Anterior cingulate cortex (tissue), 58 donors: ENCODE measurements at places on chromosomes 6 and 20.
A peak's percentile ranks its signal among the peaks of the same experiment; 100 is the strongest.

- peak; percentile 46 for DNase-seq
Measured at GRCh38 chr6:108114841-108115597, 40.5 kb upstream of the OSTM1 start.

GRCh38 chr6:144094731-144095133 is 641 bp downstream of the SF3B5 start:
- DNase-seq, result no peak

DNA sequence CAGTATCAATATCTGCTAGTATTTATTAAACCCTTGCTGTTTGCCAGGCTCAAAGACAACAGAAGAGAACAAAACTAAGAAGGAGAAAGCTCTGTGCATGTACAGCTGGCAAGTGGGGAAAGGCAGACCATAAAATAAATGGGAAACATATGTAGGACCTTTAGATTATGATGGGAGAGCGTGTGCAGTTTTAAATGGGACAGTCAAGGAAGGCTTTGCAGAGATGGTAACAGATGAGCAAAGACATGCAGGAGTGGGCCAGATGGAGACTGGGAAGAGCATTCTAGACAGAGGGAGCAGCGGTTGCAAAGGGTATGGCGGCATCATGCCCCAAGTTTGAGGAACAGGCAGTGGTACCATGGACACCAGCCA is 260.0 kb downstream of the NRN1 start:
- DNase-seq, result no peak

DNA sequence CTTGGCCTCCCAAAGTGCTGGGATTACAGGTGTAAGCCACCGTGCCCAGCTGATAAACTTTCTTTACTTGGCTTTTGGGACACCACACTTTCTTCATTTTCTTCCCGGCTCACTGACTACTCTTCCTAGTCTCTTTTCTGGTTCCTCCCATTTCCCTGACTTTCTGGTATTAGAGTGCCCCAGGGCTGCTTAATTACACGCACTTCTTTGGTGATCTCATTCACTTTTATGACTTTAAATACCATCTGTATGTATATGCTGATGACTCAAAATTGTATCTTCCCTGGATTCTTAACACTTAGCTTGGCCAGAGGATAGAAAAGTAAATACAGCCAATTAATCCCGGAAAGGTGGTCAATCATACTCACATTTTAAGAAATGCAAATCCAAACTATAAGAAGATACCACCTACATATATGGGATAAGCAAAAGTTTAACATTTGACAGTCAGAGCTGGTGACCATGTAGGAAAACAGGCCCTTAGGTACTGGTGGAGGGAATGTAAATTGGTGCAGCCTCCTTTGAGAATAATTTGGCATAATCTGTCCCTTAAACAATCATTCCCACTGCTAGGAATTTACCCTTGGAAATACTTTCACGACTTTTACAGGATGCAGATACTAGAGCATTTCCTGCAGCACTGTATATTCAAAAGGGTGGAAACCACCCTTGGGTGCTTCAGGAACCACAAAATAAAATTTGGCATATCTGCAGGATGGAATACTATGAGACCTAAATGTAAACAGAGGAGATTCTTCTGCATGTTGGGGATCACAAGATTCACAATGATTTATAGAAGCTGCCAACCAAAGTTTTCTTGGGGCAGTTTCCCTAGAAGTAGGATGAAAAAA is 9.4 kb upstream of the NANP start:
- DNase-seq, result no peak

GRCh38 chr6:35831257-35832007 is 26.3 kb downstream of the LHFPL5 start:
- DNase-seq, result no peak

DNA sequence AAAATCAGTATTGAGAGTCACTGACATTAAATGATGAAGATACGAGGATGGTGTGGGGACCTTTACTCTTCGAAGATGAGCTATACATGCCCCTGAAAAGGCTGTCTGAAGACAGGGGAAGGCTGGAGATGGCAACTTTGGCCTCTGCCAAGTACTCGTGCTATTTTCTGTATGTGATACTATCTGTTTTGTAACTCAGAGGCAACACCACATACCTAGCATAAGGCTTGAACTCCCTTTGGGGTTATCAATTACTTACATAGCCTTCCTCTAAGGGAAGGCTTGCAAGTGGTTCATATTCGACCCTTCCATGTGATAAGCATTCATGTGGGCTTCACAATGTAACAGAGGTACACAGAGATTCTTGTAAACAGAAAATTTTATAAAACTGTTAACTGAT is 68.7 kb upstream of the FBXO30 start:
- no peak for DNase-seq

GRCh38 chr6:103534095-103534494 is 1325.6 kb downstream of the HACE1 start:
- no peak for DNase-seq

- no peak for DNase-seq
Measured at GRCh38 chr6:1903780-1904465, 294.2 kb downstream of the FOXC1 start.

- DNase-seq, result no peak
Measured at GRCh38 chr6:150452428-150453243, 83.8 kb downstream of the IYD start.

- DNase-seq, result no peak
Measured at GRCh38 chr20:57749131-57749690, 39.4 kb upstream of the PMEPA1 start.

DNA sequence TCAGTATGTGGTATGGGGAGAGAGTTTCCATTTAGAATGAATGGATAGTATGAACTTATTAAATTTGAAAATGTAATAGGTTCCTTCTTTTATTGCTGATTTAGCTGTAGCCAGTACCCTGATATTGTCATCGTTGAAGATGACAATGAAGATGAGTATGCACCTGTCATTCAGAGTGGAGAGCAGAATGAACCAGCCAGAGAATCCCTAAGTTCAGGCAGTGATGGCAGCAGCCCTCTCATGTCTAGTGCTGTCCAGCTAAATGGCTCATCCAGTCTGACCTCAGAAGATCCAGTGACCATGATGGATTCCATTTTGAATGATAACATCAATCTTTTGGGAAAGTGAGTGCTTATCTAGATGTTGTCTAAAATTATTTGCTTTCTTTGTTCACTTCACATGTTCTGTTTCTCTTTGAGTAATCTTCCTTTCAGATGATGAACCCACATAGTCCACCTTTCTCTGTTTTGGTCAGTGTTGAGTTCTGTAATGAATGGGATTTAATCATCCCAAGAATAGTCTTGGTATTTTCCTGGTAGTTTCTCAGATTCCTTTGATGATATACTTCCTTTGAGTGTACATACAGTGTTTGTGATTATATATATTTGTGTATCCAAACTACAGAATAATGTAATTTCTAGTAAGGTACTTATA is 23.3 kb downstream of the HSF2 start:
- DNase-seq, result no peak

DNA sequence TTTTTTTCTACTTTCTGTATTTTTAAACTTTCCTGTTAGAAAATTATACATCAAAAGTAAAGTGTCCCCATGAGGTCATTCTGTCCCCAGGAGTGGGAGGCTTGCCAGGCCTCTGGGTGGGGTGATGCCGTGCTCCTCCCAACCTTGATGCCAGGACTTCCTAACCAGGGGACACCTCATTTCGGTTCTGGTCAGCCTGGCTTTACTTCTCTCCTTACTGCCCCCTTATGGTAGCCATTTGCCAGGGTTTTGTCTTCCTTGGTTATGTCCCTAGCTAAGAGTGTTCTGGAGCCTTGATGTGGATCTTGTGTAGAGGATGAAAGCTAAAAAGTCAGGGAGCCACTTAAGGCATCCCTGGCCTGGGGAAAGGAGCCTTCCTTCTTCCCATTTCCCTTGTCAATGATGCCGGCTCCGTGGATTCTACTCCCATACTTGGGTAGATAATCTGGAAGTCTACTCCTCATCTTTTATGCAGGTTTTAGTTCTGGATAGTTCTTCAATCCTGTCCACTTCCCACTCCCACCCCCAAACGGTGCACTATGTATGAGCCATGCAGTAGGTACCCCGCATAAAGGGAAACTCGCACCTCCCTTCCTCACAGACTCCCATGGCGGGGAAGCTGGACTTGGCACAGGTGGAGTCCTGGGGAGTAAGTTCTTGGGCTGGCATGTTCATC is 164.1 kb upstream of the SALL4 start:
- DNase-seq, result no peak

DNA sequence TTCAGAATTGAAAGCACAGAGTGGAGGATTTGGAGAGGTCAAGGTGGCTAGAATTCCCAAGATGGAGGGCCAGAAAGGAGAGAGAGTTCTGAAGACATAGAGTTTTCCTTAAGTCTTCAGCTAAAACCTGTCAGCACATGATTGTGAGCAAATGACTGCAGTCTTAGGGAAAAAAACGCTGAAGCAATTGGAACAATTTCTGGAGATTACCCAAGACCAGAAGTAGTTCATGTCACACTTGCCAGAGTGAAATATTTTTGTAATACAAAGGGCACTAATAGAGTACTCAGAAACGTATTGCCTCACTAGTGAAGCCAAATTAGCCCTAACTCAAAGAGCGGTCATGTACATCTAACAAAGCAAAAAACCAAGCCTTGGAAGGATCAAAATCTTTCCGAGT is 541.3 kb upstream of the MARCKS start:
- DNase-seq, result no peak

GRCh38 chr20:62227977-62228958 is 8.2 kb upstream of the HRH3 start:
- no peak for DNase-seq

DNA sequence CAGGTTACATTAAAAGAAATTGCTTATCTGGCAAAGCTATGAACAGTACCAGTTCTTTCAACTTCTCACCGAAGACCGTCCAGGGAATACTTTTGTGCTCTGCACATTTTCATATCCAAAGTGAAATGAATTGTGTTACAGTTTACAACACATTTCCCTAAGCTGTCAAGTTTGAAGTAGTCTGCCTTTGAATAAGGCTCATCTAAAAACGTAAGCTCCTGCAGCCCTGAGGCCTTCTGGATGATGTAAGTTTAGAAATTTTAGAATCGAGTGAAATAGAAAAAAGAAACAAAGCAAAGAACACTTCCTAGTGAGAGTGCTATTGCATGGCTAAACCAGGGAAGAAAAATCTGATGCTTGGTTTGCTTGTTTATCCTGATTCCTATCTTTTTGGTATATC is 653.8 kb downstream of the MMUT start:
- no peak for DNase-seq

DNA sequence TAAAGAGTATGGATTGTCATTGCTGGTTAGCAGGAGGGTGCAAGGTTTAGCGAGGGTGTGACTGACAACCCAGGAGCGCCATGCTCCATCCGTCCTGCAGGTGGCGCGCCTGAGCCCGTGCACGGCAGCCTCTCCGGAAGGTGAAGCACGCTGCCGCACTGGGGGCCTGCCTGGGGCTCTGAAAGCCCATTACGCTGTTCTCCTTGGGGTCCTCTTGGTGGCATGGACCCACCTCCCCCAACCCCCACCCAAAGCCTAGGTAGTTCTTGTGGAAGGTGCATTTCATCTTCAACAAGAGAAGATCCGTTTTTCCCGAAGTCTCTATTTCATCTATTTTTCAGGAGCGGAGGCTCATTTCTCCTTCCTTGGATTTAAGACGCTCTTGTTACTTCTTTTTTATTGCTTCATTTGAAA is 197.4 kb upstream of the KCNG1 start:
- DNase-seq, result peak; percentile 12

DNA sequence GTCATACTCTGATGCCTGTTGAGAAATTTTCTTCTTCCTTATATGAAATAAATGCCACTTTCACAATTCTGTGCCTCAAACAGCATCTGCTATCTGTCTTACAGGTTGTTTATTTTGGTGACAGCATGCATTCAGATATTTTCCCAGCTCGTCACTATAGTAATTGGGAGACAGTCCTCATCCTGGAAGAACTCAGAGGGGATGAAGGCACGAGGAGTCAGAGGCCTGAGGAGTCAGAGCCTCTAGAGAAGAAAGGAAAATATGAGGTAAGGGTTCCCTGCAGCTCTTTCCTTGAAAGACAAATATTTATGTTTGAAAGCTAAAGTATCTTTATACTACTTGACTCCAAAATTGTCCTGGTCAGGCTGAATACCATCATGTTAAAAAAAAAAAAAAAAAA is 15.8 kb downstream of the TSPYL4 start:
- no peak for DNase-seq

DNA sequence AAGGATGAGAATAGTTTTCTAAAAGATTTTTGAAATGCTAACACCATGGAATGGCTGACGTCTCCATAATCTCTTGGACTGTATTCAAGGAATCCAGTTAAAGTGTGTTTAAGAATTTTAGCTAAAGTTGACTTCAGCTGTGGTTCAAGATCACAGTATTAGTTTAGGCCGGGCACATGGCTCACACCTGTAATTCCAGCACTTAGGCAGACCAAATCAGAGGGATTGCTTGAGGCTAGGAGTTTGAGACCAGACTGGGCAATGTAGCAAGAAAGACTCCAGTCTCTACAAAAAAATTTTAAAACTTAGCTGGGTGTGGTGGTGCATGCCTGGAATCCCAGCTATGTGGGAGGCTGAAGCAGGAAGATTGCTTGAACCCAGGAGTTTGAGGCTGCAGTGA is 68.2 kb downstream of the RFPL4B start:
- no peak for DNase-seq

- DNase-seq, result no peak
Measured at GRCh38 chr20:45355209-45356084, 7.2 kb upstream of the SDC4 start.

DNA sequence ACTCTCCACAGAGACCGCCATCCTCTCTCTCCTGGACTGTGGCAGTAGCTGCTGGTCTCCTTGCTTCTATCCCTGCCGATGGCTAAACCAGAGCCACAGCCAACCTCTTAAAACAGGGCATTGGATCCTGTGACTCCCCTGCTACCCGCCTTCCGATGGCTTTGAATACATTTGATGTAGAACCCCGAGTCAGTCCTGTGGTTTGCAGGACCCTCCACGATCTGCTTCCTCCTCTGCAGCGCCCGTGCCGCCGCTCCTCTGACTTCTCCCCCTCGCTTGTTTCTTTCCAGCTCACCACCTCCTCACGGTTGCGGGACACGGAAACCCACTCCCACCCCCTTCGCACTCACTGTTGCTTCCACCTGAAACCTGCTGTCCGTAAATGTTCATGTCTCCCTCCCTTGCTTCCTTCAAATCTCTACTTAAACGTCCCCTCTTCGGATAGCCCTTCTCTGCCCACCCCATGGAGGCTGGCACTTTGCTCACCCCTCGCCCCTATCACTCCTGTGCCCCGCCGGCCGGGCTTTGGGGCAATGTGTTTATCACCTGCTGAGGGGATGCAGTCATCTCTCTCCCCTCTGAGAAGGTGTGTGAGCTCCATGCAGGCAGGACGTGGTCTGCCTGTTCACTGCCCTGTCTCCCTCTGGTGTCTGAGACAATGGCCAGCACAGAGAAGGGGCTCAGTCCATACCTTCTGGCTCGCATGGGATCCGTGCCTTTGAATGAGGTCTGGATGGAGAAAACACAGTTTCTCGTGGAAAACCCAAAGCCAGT is 67.8 kb downstream of the GFOD1 start:
- DNase-seq, result no peak

GRCh38 chr6:21597801-21598673 is 4.5 kb downstream of the SOX4 start:
- no peak for DNase-seq
